ENCODE measurements at places on chromosomes 3 and 15. TPM values are rescaled to one million over a fixed set of nuclear protein-coding genes. Genes with fewer than 3 reads are reported as not detected.

KCTD6 gene
- 9.8 TPM for total RNA-seq

XCR1 gene
- total RNA-seq, result not detected

ENTPD3 gene
- not detected for total RNA-seq

HESX1 gene
- total RNA-seq, result not detected

BCHE gene
- not detected for total RNA-seq

C3orf38 gene
- total RNA-seq, result 41.3 TPM

CHRNA3 gene
- total RNA-seq, result not detected

SLC7A14 gene
- not detected for total RNA-seq

STARD9 gene
- 12.5 TPM for total RNA-seq

GPR15 gene
- 9.1 TPM for total RNA-seq

PPP4R2 gene
- total RNA-seq, result 65.1 TPM

RASL12 gene
- not detected for total RNA-seq

GPR27 gene
- total RNA-seq, result 0.16 TPM

RPUSD3 gene
- 52.8 TPM for total RNA-seq

- no peak for DNase-seq
- H3K27ac ChIP-seq, result no peak overlapping the region
- H3K27me3 ChIP-seq, result no peaks in the 10 kb centered on the region
- no peaks in the 10 kb centered on the region for H3K36me3 ChIP-seq
- no peak overlapping the region for H3K4me3 ChIP-seq
- peaks cover 57% of the 10 kb centered on the region for H3K4me1 ChIP-seq
Measured at GRCh38 chr3:101833446-101833974, 15.8 kb upstream of the NFKBIZ start.

GRCh38 chr3:32454731-32455608, 47.7 kb downstream of the CMTM6 start:
- DNase-seq, result no peak
- H3K27ac ChIP-seq, result no peak overlapping the region
- H3K4me1 ChIP-seq, result peaks cover 59% of the 10 kb centered on the region
- H3K27me3 ChIP-seq, result no peaks in the 10 kb centered on the region
- peaks cover 23% of the 10 kb centered on the region for H3K36me3 ChIP-seq

GRCh38 chr15:41804916-41805666, 22.8 kb upstream of the JMJD7 start:
- no peaks in the 10 kb centered on the region for H3K36me3 ChIP-seq
- H3K4me3 ChIP-seq, result no peak overlapping the region
- DNase-seq, result no peak
- peak overlapping the region; percentile 92 for H3K27ac ChIP-seq
- H3K27me3 ChIP-seq, result no peaks in the 10 kb centered on the region

DNA sequence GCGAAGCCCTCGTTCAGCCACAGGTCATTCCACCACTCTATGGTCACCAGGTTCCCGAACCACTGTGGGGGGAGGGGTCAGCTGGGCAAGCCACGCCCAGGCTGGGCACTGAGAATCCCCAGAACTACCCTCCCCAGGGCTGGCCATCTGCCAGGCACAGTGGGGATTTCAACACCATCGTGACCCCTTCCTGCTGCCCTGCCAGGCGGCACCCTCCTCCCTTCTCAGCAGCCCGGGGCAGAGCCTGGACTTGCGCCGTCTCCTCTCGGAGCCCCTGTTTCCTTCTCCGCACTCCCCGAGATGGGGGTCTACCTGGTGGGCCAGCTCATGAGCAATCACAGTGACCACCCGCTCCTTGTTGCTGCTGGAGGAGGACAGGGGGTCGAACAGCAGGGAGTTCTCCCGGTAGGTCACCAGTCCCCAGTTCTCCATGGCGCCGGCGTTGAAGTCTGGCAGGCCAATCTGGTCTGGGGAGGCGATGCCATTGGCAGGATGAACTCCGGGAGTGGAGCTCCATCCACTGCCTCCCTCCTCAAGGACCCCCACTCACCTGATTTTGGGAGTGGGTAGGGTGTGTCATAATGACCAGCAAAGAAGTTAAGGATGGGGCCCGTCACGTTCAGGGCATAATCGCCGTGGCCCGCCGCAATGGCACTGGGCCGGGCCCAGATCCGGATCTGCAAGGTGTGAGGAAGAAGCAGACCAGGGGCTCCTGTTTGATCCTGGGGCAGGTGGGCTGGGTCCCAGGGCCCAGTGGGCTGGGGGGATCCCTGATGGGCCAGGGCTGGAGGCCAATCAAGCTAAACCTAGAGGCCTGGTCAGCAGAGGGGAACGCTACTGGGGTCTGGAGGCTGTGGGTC, 10.5 kb downstream of the ANPEP start:
- no peak overlapping the region for H3K4me3 ChIP-seq
- peaks cover 12% of the 10 kb centered on the region for H3K27me3 ChIP-seq
- no peak overlapping the region for H3K27ac ChIP-seq
- H3K4me1 ChIP-seq, result no peaks in the 10 kb centered on the region

DNA sequence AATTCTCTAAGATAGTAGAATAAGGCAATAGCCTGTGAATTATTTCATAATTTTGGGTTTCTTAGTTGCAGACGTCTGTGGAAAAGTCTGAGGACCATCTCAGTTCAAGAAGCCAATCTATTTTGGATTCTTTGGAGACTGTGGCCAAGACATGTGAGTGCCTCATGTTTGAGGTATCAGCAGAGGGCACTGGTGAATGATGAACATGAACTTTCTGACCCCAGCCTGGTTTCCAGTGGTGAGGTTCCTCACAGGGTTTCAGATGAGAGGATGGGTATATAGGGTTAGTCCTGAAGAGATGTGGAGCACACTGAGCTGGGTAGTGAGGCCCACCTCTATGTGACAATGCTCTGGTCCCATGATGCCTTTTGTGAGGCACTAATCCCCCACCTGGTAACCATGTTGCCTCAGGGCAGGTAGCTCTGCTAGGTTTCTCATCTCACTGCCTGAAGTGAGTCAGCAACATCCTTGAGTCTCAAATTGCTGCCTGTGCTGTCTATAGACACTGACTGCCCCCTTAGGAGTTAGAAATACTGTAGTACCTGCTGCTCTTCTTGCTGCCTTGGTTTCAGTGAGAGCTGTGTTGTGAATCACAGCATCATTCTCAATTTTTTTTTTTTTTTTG, 32.3 kb downstream of the C3orf62 start:
- H3K4me1 ChIP-seq, result peaks cover 3% of the 10 kb centered on the region
- H3K4me3 ChIP-seq, result no peak overlapping the region
- H3K27me3 ChIP-seq, result peaks cover 4% of the 10 kb centered on the region
- no peak for DNase-seq

DNA sequence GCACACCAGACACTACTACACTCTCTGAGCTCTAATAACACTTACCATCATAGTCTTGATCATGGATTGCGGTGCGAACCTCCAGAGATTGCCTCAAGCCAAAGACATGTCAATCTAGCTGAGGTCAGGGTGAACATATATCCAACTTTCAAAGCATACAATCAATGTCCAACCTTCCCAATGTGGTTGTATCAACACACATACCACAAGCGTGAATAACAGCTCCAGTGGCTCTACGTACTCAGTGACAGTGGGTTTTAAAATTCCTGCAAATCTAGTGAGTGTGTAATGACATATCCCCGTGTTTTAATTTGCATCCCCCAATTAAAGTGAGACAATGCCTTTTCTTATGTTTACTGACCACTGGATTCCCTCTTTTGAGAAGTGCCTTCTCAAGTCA, 29.6 kb downstream of the SFMBT1 start:
- no peak overlapping the region for H3K27ac ChIP-seq
- no peak for DNase-seq
- H3K4me3 ChIP-seq, result no peak overlapping the region
- H3K27me3 ChIP-seq, result no peaks in the 10 kb centered on the region
- peaks cover 6% of the 10 kb centered on the region for H3K36me3 ChIP-seq

DNA sequence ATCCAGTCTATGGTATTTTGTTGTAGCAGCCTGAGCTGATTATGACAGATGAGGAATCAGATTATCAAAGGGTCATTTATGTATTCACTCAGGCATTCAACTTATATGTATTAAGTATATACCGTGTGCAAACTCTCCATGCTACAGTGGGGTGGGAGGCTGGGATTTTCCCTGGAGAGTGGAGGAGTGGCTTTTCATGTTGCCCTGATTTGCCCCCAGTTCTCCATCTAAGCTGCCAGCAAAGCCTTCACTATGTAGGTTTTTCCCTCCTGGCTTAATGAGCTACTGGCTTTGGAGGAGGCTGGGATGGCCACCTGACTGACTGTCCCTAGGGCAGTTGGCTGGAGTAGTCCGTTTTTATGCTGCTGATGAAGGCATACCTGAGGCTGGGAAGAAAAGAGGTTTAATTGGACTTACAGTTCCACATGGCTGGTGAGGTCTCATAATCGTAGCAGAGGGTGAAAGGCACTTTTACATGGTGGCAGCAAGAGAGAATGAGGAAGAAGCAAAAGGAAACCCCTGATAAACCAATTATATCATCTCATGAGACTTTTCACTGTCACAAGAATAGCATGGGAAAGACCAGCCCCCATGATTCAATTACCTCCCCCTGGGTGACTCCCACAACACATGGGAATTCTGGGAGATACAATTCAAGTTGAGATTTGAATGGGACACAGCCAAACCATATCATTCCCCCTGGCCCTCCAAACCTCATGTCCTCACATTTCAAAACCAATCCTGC, 253.9 kb downstream of the RPLP1 start:
- H3K4me1 ChIP-seq, result no peaks in the 10 kb centered on the region
- DNase-seq, result no peak
- no peak overlapping the region for H3K4me3 ChIP-seq
- peaks cover 20% of the 10 kb centered on the region for H3K36me3 ChIP-seq
- H3K27ac ChIP-seq, result no peak overlapping the region
- H3K27me3 ChIP-seq, result no peaks in the 10 kb centered on the region

DNA sequence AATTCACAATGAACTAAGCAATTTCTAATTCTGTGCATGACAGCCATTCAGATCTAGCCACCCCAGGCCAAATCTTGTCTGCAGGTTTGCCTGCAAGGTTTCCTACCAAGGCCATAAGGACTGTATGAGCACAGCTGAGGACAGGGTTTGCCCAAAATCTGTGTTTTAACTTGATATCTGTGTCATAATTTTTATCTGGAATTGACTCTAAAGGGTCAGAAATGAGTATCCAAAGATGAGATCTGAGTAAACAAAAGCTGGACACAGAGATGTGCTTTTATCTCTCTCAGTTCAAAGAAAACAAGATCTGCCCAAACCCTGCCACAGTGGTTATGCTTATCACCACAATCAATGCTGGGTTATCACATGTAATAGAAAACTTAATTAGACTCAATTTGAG, 154.6 kb upstream of the COL8A1 start:
- peaks cover 3% of the 10 kb centered on the region for H3K27me3 ChIP-seq
- DNase-seq, result no peak
- no peak overlapping the region for H3K4me3 ChIP-seq
- no peak overlapping the region for H3K27ac ChIP-seq
- peaks cover 19% of the 10 kb centered on the region for H3K36me3 ChIP-seq
- H3K4me1 ChIP-seq, result no peaks in the 10 kb centered on the region

- H3K36me3 ChIP-seq, result no peaks in the 10 kb centered on the region
- no peaks in the 10 kb centered on the region for H3K27me3 ChIP-seq
- no peaks in the 10 kb centered on the region for H3K4me1 ChIP-seq
- DNase-seq, result no peak
- H3K27ac ChIP-seq, result no peak overlapping the region
Measured at GRCh38 chr3:20787005-20787404, 601.0 kb upstream of the SGO1 start.

DNA sequence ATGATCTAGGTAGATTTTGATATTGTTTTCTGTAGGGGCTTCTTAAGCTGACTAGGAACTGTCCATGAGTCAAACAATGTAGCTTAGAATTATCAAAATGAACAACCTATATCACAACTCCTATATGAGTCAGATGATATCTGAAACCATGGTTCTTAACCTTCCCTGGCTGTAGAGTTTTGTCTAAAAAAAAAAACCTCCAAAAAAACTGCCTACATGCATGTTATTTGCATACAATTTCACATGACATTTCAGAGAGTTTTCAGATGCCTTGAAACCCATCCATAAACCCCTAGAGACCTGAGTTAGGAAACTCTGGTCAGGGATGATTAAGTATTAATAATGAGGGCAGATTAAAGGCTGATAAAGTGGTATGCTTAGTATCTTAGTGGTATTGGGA, 157.0 kb downstream of the CHST2 start:
- no peak overlapping the region for H3K4me3 ChIP-seq
- peaks cover 41% of the 10 kb centered on the region for H3K4me1 ChIP-seq

DNA sequence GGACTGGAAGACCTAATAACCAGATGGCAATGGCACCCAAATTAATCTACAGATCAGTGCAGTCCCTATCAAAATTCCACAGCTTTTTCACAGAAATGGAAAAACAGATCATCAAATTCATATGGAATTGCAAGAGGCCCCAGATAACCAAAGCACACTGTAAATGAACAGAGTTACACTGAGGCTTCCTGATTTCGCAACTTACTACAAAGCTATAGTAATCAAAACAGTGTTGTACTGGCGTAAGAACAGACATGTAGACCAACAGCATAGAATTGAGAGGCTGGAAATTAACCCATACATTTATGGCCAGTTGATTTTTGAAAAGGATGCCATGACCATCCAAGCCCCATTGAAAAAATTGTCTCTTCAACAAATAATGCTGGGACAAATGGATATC, 16.2 kb downstream of the XPC start:
- H3K27ac ChIP-seq, result no peak overlapping the region
- H3K36me3 ChIP-seq, result peaks cover 88% of the 10 kb centered on the region
- H3K4me1 ChIP-seq, result peaks cover 29% of the 10 kb centered on the region
- H3K4me3 ChIP-seq, result no peak overlapping the region

- no peak for DNase-seq
- H3K27ac ChIP-seq, result no peak overlapping the region
- H3K4me3 ChIP-seq, result no peak overlapping the region
- H3K36me3 ChIP-seq, result no peaks in the 10 kb centered on the region
- H3K4me1 ChIP-seq, result peaks cover 4% of the 10 kb centered on the region
Measured at GRCh38 chr15:68699124-68699880, 120.5 kb downstream of the CORO2B start.

DNA sequence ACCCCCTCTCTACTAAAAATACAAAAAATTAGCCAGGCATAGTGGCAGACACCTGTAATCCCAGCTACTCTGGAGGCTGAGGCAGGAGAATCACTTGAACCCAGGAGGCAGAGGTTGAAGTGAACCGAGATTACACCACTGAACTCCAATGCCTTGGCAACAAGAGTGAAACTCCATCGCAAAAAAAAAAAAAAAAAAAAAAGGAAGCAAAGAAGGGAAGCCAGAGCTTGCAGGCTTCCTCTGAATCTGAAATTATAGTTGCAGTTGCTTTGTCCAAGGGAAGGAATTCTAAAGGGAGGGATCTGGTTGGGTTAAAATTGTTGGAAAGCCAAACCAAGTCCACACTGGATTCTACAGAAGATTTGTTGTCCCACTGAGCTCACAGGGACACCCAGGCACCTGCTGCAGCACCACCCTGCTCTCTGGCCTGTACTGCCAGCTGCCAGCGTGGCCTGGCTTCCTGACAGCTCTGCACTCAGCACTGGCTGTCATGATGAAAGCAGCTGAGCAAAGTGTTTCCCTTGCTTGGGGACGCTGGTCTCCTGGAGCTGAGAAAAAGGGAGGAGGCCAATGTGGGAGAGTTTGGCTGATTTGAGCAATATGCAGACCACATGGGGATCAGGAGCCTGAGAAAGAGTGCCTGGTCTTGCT, 88.8 kb upstream of the HES1 start:
- H3K36me3 ChIP-seq, result peaks cover 15% of the 10 kb centered on the region
- no peaks in the 10 kb centered on the region for H3K4me1 ChIP-seq
- H3K4me3 ChIP-seq, result no peak overlapping the region
- no peak overlapping the region for H3K27ac ChIP-seq
- DNase-seq, result no peak
- no peaks in the 10 kb centered on the region for H3K27me3 ChIP-seq

- H3K27me3 ChIP-seq, result peaks cover 2% of the 10 kb centered on the region
- no peak overlapping the region for H3K4me3 ChIP-seq
- no peaks in the 10 kb centered on the region for H3K4me1 ChIP-seq
Measured at GRCh38 chr3:115281697-115282675, 134.9 kb upstream of the ZBTB20 start.

GRCh38 chr15:50837256-50837770, 71.2 kb upstream of the AP4E1 start:
- no peak for DNase-seq
- no peaks in the 10 kb centered on the region for H3K36me3 ChIP-seq
- no peaks in the 10 kb centered on the region for H3K4me1 ChIP-seq
